ENCODE measurements at places on chromosomes 7 and 10.
A peak's percentile ranks its signal among the peaks of the same experiment; 100 is the strongest.

DNA sequence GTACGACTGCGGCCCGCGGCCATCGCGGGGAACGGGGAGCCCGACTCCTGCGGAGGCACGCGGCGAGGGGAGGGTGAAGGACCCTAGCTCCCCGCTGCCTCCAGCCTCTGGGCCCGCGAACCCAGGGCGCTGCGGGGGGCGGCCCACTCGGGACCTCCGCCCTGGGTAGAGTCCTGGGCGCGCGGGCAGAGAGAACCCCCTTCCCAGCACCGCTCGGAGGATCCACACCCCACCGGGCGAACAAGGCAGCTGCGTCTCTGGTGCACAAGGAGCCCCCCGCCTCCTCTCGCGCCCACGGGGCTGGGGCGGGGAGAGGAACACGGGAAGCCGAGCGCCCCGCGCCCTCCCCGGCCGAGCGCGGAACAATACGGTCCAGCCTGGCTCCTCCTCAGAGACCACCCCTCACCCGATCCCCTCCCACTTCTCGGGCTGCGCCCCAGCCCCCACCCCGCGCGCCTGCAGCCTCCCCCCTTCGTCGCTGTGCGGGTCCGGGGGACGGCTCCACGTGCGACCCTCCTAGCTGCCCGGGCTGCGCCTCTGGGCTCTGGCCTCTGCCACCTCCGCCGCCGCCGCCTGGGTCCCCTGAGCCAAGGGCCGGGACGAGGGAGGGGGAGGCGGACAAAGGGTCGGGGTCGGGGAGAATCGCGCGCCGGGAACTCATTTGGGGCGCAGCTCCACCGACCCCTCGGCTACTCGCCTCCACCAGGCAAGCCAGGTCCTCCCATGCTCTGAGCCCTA is at the start of gene WDR86:
TSS of gene WDR86 (minus strand) at position 372 of the 738 bp plus-strand sequence. CDS start 449 bp downstream, outside the sequence.
- no peak for DNase-seq

GRCh38 chr10:76420725-76421124 is 989.3 kb downstream of the LRMDA start:
- no peak for DNase-seq

GRCh38 chr7:119748991-119749390 is 524.0 kb upstream of the KCND2 start:
- DNase-seq: no peak

- no peak for DNase-seq
These were observed 344.5 kb downstream of the RPS24 start for GRCh38 chr10:78378192-78378591.

- DNase-seq: no peak
These were observed 417.2 kb upstream of the C7orf33 start for GRCh38 chr7:148173369-148173768.

GRCh38 chr7:79046061-79046460 is 407.4 kb downstream of the MAGI2 start:
- no peak for DNase-seq

- DNase-seq: peak; percentile 75
These were observed 38.6 kb upstream of the RSBN1L start for GRCh38 chr7:77657427-77658224.

DNA sequence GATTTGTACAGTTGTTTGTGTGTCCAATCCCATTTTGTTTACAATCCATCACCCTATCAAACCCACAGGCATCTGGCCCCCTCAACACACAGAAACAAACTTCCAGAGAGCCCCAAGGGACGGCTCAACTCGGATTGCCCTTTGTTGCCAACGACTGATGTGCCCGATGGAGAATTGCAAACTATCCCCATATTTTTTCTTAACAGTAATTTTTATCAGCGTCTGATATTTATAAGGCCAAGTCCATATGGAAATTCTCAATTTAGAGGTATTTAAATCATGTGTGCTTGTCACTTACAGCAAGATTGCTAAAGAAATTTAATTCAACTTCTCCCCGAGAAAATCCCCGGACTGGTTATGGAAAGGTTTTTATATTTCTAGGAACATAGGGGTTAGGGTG is 113.9 kb upstream of the NPS start:
- no peak for DNase-seq

GRCh38 chr10:28250782-28251181 is 52.1 kb downstream of the MPP7 start:
- peak; percentile 50 for DNase-seq

DNA sequence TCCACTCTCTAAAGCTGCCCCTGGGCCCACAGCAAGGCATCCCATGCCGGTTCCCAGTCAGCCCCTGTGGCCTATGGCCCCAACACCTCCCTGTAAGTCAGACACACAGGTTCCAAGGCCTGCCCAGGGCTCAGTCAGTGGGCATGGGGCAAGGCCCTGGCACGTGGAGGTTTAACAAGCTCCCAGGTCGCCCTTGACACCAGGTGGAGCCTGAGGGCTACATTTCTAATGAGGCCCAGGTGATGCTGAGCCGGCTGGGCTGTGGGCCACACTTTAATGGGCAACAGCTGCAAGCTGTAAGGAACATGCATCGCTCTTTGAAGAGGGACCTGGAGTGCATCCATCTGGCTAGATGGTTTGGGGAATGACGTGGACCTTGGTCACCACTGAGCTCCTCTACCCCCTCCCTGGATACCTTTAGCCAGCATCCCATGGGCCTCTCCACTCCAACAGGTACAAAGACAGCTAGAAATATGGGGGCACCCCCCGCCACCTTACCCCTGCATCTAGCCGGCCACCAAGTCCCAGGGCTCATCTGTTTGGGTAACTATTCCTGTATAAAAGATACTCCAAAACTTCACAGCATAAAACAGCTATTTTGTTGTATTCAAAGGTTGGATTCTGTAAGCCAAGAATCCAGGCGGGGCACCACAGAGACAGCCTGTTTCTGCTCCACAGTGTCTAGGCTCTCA is 122.5 kb downstream of the OAT start:
- DNase-seq: peak; percentile 58
